ENCODE measurements at places on chromosomes 7 and 10.

DNA sequence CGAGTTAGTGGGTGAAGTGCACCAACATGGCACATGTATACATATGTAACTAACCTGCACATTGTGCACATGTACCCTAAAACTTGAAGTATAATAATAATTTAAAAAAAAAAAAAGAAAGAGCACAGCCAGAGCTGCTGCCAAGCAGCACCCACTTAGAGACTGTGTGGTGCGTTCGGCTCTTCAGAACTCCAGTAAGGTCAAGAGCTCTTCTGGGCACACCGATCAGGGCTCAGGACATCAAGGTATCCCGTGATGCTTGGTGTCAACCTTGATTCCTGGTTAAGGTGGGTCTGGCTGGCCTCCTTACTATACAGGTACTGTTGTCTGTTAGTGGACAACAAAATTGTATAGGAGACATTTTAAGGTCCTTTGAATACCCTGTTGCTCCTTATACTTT is 385.7 kb upstream of the AKR1E2 start:
- DNase-seq, result no peak

- DNase-seq, result no peak
Measured at GRCh38 chr7:124460056-124460450, 305.5 kb downstream of the GPR37 start.

DNA sequence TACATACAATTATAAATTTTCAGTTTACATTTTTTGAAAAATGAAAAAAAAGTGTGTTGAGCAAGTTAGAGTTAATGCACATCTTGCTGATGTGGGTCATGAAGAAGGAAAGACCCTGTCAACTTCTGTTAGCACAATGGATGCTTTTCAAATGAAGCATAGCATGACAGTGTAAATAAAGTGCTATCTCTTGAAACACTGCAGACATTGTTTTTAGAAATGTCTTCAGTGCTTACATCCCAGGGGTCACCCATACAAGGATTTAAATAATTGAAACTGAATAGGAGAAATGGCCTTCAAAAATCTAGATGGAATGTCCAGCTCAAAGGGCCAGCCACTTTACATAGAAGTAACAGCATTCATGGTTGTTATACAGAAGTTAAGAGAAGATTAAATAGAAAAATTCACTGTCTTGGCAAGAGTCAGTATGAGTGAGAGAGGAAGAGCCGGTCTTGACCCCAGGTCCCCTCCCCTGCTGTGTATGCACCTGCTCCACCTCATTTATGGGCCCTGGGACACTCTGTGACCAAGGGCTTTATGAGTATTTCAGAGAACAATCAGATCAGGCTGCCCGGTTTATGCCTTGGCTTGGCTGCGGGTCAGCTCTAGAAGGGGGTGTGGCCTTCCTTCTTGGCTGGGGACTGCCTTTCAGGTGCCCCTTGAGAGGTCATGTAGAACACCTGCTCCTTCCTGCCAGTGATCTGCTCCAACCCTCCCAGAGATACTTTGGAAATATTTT is 237.7 kb upstream of the TMEM72 start:
- no peak for DNase-seq

GRCh38 chr10:13775786-13776775 is 189.3 kb downstream of the PRPF18 start:
- DNase-seq, result no peak

DNA sequence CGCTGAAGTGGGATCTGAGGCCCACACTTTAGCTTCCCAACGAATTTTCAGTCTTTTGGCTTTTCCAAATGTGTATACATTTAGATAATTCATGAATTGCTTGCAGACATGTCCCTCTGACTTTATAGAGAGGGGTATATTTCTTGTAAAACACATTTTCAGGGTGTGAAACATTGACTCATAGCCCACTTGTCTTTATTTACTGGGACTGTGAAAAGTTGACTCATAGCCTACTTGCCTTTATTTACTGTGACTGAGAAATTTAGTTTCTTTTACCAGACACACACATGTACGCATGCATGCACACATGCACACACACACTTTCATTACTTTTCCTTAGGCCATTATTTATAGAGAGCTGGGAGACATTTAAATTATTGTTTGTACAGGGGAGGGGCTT is 79.1 kb downstream of the VTI1A start:
- DNase-seq, result no peak

GRCh38 chr10:58560068-58560467 is 47.4 kb downstream of the BICC1 start:
- no peak for DNase-seq

GRCh38 chr7:2138146-2138765 is 94.5 kb downstream of the MAD1L1 start:
- DNase-seq, result no peak

- DNase-seq, result no peak
Measured at GRCh38 chr10:78766603-78767002, 302.2 kb upstream of the ZMIZ1 start.

DNA sequence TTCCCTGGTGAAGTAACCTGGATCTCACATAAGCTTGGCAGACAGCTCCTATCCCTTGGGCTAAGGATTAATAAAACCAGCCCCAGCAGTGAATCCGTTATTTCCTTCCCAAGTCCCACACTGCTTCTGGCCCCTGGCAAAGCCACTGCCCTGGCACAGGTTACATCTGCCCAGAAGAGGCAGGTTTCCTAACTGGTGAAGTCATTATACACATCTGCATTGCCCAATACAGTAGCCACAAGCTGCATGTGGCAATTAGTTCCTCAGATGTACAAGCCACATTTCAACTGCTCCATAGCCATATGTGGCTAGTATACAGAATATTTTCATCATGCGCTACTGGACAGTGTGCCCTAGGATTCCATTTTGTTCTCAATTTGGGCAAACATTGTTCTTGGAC is 273.0 kb downstream of the GRM8 start:
- no peak for DNase-seq

DNA sequence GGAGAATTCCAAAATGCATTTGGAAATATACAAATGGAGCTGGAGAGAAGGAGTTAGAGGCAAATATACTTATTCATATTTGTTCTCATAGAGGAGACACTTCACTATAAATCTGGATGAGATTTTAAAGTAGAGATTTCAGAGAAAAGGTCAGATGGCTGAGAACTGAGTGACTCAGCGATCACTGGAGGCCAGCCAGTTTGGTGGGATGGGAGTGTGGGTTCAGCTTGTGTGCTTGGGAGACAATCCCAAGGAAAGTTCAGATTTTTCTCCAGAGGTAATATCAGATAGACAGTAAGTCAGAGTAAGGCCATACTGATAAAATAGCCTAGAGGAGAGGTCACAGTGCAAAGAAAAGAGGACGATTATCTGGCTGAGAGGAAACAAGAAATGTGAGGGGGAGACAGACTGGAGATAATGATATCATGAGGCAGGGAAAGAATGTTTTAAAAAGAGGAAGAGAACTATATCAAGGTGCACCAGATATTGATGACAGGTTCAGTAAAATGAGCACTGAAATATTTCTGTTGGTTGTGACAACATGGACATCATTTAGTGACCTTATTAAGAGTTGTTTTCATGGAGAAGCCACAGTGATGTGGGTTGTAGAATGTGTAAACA is 67.0 kb downstream of the MDFIC start:
- DNase-seq, result no peak

GRCh38 chr10:33706746-33707145 is 372.3 kb upstream of the NRP1 start:
- no peak for DNase-seq
